ENCODE measurements at places on chromosomes 7 and 10. TPM values are rescaled to one million over a fixed set of nuclear protein-coding genes. Genes with fewer than 3 reads are reported as not detected.

GRCh38 chr7:36312064-36312914 lies 77.4 kb upstream of the ANLN start:
- DNase-seq = no peak

DNA sequence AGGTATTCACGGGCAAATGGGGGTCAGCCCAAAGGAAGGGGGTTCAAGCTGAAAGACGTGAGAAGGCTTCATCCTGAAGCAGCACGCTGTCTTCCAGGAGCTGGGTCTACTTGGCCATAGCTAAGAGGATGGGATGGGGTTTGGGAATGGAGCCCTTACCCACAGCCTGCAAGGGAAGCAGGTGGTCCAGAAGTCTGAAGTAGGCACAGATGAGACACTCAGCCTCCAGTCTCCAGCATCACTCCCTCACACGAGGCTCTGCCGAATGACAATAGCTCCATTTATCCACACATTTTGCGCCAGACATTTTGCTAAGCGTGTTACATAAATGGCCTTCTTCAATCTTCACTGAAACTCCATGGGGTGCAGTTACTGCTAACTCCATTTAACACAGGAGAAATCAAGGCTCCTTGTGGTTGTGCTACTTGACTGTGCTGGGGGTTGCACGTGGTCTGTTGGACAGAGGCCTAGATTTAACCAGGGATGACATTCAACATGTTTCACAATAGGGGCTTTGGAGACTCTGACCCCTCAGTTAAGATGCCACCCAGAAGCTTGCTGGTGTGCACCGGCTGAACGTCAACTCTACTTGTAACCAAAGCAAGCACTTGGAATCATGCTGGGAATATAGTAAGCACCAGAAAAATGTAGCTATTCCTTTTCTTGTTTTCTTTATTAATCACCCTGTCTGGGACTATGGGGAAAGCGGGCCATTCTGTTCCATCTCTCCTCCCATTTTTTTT lies 85.3 kb downstream of the FAM241B start:
- no peak for DNase-seq

- DNase-seq = no peak
Measured at GRCh38 chr7:44264221-44264931, 61.0 kb downstream of the CAMK2B start.

- DNase-seq = no peak
Measured at GRCh38 chr10:102579328-102579727, 65.0 kb upstream of the TRIM8 start.

DNA sequence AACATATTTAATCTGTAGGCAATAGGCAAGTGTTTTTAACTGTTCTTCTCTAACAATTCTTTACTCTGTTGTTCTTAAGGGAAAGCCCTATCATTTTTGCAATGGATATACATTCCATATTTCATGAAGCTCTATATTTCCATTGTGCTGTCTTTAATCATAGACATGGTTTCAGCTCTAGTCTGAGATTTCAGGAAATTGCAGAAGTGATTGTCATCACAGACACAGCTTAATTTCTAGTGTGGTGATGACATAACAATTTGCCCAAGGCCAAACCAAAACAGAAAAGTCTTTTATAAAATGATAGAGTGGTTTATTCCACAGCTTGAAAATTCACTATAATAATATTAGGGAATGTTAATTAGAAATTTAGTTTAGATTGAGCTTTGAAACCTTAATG lies 494.1 kb upstream of the SEMA3A start:
- DNase-seq = no peak

DNA sequence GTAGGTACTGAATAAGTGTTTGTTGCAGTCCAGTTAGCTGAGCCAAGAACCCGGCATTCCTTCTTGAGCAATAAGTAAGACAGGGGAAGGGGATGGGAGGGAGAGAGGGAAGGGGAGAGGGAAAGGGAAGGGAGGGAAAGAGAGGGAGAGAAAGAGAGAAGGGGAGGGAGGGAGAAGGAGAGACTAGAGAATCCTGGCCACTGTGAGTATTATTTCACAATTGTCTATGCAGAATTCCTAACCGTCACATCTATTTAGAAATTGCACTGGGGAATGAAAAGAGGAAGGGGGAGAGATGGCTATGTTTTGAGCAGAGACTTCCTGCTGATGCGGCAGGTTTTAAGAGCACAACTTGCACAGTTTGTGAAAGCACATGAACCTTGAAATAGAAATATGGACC lies 251.4 kb upstream of the ZMIZ1 start:
- DNase-seq = no peak

DNA sequence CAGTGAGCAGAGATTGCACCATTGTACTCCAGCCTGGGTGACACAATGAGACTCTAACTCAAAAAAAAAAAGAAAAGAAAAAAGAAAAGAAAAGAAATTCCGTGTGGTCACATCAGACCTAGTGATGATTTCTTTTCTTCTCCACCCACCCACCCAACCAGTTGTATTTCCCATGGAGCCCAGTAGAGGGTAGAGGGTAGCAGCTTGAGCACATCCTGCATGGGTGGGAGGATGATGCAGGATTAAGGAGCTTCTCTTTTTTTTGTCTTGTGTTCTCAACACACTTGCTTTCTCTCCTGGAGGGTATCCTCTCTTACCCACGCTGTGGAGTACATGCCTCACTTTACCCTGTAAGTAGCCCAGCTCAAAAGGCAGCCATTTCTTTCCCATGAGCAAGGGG lies 118.6 kb upstream of the CARD11 start:
- DNase-seq = no peak

DNA sequence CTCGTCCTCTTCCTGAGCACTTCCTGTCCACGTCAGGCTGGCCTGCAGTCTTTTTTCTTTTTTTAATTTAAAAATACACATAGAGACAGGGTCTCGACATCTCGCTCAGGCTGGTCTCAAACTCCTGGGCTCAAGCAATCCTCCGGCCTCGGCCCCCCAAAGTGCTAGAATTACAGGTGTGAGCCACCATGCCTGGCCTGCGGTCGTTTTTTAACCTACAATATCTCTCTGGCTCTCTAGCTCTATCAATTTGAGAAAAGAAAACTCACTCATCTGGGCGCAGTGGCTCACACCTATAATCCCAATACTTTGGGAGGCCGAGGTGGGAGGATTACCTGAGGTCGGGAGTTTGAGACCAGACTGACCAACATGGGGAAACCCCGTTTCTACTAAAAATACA lies 4.0 kb upstream of the OAT start:
- DNase-seq = no peak

- no peak for DNase-seq
Measured at GRCh38 chr7:36802459-36803135, 78.3 kb upstream of the AOAH start.

- DNase-seq = no peak
Measured at GRCh38 chr7:77316219-77316978, 99.8 kb downstream of the GSAP start.

DNA sequence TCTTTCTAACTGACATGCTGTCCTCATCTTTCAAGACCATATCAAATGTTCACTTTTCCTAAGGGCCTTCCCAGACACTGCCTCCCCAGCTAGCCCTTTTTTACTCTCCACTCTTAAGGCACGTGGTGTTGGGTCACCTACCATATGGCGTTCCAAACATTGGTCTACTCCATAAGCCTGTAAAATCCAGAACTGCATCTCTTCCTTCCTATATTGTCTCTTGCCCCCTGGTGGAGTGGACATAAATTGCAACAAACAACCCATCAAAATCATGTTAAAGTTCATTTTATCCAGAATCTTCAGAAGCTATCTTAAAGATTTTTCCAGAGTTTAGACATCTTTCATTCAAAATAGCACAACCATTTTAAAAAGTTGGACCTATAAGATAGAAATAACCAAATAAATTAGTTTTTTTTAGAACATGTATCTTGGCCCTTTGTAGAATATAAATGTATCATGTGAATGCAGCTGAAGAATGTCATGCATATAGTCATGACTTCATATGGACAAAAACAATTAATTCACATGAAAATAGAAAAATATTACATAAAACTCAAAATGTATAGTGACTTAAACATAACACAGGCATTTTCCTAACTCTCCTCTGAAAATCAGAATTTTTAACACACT lies 180.6 kb upstream of the CHRM2 start:
- no peak for DNase-seq

- no peak for DNase-seq
Measured at GRCh38 chr7:69843653-69844052, 245.4 kb downstream of the AUTS2 start.

- no peak for DNase-seq
Measured at GRCh38 chr7:134992626-134993179, 6.4 kb downstream of the AGBL3 start.

GRCh38 chr10:22133749-22134624 lies 83.8 kb downstream of the EBLN1 start:
- DNase-seq = no peak

DNA sequence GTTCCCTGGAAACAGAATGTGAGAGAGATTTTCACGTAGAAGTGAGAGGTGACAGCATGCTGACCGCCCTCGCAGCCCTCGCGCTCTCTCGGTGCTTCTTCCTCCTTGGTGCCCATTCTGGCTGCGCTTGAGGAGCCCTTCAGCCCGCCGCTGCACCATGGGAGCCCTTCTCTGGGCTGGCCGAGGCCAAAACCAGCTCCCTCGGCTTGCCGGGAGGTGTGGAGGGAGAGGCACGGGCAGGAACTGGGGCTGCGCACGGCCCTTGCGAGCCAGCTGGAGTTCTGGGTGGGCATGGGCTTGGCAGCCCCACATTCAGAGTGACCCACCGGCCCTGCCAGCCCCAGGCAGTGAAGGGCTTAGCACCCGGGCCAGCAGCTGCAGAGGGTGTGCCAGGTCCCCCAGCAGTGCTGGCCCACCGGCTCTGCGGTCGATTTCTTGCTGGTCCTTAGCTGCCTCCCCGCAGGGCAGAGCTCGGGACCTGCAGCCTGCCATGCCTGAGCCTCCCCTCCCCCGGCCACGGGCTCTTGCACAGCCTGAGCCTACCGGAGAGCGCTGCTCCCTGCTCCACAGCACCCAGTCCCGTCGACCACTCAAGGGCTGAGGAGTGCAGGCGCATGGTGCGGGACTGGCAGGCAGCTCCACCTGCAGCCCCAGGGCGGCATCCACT lies 888.7 kb upstream of the ZWINT start:
- DNase-seq = no peak

GRCh38 chr10:87646935-87647334 lies 12.7 kb upstream of the PAPSS2 start:
- DNase-seq = no peak

DNA sequence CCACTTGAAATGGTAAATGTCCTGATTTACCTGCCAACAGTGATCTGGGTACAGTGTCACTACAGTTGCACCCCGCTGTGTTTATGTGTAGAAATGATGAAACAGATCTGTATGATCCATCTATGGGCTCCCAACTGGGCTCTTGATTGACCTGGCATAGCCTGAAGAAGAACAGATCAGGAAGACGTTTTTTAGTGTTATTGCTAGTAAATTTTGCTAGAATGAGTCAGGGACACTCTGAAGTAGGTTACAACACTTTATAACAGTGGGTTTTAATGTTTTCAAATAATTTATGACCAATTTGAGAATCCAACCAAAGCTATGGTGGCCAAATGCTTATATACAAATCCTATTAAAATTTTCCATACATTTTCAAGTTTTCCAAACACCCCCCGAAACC lies 110.3 kb downstream of the DKK1 start:
- DNase-seq = no peak

DNA sequence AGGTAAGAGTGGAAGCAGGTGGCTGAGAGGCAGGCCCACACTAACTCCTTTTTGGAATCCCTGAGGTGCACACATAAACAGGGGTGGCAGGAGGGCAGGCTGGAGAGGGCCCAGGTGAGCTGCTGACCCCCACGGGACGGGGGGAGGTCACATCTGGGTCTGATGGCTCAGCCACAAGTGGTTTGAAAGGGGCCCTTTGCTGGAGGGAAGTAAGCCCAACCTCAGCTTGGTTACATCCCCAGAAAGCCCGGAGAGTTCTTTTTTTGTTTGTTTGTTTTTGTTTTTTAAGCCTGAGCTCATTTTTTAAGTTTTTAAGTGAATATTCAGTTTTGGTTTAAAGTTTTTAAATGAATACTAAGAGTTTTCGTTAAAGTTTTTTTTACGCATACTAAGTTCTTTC lies 72.8 kb upstream of the CUX1 start:
- no peak for DNase-seq

DNA sequence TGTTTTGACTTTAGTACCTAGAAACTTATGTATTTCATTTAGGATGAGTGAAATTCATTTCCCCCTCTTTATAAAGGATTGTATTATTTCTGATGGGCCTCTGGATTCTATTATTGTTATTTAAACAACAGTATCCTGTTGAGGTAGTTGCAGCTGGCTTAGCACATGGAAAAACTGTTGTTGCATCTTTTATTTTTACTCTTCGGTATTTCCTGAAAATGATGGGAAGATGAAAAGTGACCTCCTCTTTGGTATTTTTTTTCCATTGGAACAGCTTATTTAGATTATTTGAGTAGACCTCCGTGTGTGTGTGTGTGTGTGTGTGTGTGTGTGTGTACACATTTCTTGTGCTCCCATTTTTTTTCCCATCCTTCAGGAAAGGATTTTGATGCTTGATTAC lies 129.8 kb downstream of the PRKG1 start:
- DNase-seq = no peak

GRCh38 chr10:5343561-5343960 lies 21.2 kb upstream of the UCN3 start:
- no peak for DNase-seq

ELN gene
- not detected for total RNA-seq

PAPOLB gene
- total RNA-seq = not detected

ASAH2 gene
- total RNA-seq = 5.4 TPM

SMKR1 gene
- 4.8 TPM for total RNA-seq

PNLIP gene
- total RNA-seq = not detected

AKR1C8 gene
- 0.22 TPM for total RNA-seq

NEURL1 gene
- 3.6 TPM for total RNA-seq

GIMAP4 gene
- total RNA-seq = 84.2 TPM

AKR1B15 gene
- total RNA-seq = not detected

CPVL gene
- total RNA-seq = not detected

MNX1 gene
- total RNA-seq = not detected

PITX3 gene
- 0.17 TPM for total RNA-seq

MOGAT3 gene
- not detected for total RNA-seq

ODAD2 gene
- not detected for total RNA-seq

TFEC gene
- not detected for total RNA-seq

LEP gene
- not detected for total RNA-seq

All from activated T-helper 1 cell treated with anti-CD3 and anti-CD28 coated beads, Interleukin-12 subunit alpha, Interleukin-12 subunit beta, Interleukin-2, Interleukin-4 antibody, amounts not matched to agents 30 ng/mL and 10 ng/mL and 1 ng/mL, durations not matched to agents 14 hours and 24 hours and 36 hours (primary cell).